ENCODE measurements at places on chromosomes 4 and X. TPM values are rescaled to one million over a fixed set of nuclear protein-coding genes. Genes with fewer than 3 reads are reported as not detected.

The PWWP3B gene
- 83.6 TPM for total RNA-seq

The MAGEA2B gene
- total RNA-seq, result not detected

The GUCY1B1 gene
- total RNA-seq, result 6.2 TPM

The LNX1 gene
- total RNA-seq, result 0.72 TPM

GRCh38 chrX:3639236-3639635 lies 74.2 kb downstream of the PRKX start:
- DNase-seq, result no peak

GRCh38 chrX:133189195-133189594 lies 29.0 kb downstream of the TFDP3 start:
- no peak for DNase-seq

DNA sequence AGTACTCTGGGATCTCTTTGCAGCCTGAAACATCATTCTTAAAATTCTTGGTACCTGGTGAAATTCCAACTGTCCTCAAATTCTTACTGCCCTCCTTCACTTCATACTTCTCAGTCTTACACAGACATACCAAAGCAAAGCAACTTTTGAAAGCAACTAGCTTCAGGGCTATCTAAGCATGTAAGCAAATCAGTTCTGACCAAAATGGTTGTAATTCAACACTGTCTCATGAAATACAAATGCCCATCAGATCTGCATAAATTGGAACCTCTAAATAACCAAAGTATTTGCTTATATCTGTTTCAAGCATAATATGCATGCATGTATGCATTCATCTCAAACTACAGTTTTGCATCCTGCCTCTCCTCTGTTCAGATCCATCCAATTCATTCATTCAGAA lies 308.1 kb upstream of the PPARGC1A start:
- no peak for DNase-seq

GRCh38 chr4:188661502-188661901 lies 522.3 kb downstream of the TRIML1 start:
- no peak for DNase-seq

DNA sequence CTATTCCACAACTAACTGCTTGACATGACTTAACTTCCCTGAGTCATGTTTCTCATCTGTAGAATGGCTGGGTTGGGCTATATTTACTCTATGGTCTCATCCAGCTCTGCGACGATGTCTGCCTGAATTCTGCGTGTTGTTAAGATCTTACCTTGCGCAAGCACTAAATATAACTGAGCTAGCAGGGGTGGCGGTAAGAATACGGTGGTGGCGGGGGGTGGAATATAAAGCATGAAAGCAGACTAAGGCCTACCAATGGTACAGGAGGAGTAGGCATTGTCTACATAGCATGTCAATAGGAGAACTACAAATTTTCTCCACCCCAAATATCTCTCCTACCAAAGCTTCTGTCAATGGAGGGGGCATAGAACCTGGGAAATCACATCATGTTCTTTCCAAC lies 45.7 kb upstream of the DCLK2 start:
- no peak for DNase-seq

DNA sequence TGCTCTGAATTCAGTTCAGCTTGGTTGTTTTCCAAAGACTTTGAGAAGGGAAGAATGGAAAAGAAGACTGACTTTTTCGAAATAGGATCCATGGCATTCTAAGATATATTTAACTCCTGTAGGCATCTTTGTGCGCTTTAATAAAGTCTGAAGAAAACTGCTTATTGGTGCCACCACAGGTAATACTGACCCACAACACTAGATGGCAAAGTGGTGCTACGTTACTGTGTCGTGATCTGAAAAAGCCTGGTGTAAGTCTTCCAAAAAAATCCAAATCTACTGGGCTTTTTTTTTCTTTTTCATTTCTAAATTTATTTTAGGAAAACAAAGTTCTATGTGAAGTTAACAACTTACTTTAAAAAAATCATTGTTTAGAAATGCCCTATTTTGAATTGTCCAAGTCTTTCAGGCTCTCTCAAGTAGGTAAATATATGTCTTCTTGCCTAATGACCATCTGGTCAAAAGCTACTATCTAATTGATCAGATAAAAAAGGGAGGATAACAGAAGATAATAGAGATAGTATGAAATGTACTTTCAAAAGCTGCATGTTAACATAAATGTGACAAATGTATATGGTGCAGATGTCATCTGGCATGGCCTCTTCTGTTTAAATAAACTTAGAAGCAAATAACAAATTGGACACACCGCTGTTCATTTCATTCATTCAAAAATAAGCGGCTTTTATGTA lies 47.0 kb upstream of the MID1IP1 start:
- peak; percentile 20 for DNase-seq

DNA sequence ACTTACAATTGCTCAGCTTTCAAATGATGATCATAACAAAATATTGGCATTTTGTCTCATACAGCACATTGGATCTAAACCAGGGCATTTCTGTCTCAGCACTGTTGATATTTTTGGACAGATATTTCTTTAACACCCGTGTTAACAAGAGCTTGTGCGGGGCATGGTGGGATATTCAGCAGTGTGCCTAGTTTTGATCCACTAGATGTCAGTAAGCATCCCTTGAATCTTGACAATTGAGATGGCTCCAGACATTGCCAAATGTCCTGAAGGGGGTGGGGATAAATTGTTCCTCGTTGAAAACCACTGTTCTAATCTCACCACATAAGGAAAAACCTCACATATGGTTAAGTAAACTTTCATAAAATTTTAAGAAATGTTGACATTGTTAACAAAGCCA lies 806.3 kb downstream of the STIM2 start:
- no peak for DNase-seq

DNA sequence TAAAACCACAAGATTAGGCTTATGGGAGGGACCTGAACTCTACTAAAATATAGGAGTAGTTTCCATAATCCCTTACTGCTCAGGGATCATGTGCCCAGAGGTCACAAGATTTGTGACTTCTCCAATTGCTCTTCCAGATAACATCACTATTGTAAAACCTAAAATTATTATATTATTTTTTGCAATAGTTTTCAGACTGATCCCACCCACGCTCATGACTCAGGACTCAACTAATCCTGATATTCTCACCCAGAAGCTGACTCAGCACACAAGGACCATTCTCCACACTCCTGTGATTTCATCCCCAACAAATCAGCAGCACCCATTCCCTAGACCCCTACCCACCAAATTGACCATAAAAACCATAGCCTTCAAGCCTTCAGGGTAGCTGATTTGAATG lies 24.0 kb upstream of the RPL34 start:
- no peak for DNase-seq

DNA sequence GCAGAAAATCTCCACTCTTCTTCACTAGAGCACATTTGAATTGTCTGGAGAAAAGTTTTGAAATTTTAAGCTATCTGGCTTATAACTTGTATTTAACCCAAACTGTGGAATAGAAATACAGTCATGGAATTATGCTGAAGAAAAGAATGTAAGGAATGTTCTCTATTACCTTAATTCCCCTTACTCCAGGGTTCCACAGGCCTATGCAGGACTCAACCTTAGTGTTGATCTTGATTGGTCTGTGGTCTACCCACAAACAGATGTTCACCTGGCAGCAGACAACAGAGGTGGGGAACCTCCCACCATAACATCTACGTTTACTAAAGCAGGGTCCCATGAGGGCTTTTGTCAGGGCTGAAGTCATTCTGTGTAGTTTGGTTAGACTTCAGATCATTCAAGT lies 189.3 kb upstream of the GPRIN3 start:
- no peak for DNase-seq

All from ovary (tissue), 10 donors.